ENCODE measurements at places on chromosomes 11 and 22. TPM values are rescaled to one million over a fixed set of nuclear protein-coding genes. Genes with fewer than 3 reads are reported as not detected.

DNA sequence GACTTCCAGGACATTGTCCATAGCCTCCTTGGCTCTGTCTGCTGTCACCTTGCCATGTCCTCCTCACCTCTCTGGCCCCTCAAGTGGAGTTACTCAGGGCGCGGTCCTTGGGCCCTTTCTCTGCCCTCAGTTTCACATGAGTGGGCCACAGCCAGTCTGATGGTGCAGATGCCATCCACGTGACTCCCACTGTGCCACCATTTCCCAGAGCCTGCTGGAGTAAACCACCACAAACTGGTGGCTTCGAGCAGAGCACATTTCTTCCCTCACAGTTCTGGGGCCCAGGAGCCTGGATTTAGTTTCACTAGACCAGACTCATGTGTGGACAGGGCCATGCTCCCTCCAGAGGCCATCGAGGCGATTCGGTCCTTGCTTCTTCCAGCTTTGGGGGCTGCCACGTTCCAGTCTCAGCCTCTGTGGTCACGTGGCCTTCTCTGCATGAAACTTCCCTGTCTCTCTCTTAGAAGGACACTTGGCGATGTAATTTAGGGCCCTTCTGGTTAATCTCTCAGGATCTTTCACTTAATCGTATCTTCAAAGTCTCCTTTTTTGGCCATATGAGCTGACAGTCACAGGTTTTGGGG, 14.6 kb downstream of the SMARCB1 start:
- DNase-seq = no peak

DNA sequence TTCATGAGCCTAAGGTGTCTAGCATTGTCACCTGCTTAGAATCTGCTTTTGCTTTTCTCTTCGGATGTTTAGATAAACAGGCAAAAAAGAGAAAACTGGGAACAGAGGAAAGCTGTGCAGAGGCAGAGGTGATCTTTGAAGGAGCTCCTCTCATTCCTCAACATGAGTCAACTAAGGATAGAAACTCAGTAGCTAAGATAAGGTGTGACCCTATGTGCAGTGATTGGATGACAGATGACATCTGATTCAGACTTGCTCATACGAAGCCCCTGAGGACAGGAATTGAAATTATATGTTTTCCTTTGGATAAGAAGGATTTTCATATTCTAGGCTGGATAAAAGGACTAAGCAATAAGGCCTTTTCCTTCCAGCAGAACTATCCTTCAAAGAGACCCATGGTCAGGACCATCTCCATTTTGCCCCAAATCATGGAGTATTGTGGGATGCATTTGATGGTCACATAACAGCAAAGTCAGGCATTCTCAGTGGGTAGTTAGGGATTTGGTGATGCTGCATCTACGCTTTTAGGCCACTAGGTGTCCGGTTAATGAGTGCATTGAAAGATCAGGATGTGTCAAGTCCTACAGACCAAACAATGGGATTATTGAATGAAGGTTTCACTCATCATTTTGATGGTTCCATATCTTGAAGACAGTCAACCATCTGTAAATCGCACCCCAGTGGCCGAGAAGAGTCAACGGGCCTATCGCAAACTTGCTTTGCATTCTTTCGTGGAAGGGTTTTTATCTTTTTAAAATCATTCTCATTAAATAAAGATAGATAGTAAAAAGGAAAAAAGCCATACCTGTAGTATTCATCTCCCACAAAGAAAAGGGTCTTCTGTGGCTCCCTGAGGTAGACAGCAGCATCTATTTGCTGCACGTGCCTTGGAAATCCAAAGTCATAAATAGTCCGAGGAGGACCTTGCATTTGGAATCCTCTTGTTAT, 32.2 kb downstream of the MMP20 start:
- DNase-seq = no peak

GRCh38 chr11:32426192-32426591, 9.1 kb downstream of the WT1 start:
- DNase-seq = no peak

CAPRIN1 gene
- 157 TPM for total RNA-seq

KCNJ11 gene
- 1.5 TPM for total RNA-seq

KCNQ1OT1 gene
- total RNA-seq = 1.9 TPM

- DNase-seq = no peak
Measured at GRCh38 chr22:24601217-24602104, 1.5 kb upstream of the GGT1 start.

Data from spleen (tissue), 13 donors.